ENCODE measurements at places on chromosomes 11 and 22.

- no peak for DNase-seq
Observed at GRCh38 chr11:44606472-44606871, 41.0 kb downstream of the CD82 start.

DNA sequence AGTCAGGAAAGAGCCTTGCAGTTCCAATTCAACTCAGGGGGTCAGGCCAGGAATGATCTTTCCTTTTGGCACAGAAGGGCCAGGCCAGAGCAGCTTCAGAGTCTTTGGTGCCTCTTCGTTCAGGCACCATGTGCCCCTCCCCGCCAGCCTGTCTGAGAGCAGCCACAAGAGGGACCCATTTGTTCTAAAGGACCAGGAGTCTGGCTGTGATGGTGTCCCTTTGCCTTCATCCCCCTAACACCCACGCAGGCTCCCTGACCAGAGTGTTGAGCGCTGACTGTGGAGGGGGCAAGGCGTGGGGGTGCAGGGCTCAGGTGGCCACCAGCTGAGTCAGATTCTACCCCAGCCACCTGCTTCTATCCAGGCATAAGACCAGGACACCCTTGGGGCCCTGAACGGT lies 156.4 kb downstream of the TTC17 start:
- DNase-seq: no peak

GRCh38 chr11:1496091-1496760 lies 9.6 kb upstream of the MOB2 start:
- no peak for DNase-seq

DNA sequence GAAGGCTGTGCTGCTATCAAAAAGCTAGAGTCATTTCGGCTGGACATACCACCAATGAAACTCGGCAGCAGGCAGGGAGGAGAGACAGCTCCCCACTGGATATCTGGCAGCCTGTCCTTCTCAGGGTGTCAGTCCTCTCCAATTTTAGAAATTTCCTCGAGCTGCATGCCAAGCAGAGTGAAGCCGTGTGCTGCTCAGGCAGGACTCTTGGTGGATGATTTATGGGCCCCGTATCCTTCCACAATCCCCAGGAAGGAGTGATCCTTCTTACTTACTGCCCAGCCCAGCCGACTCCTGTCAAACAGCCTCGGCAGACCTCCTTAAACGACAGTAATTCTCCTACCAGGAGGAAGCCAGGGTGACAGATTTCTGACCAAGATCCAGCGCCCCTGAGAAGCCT lies 410.4 kb downstream of the TENM4 start:
- DNase-seq: no peak

- no peak for DNase-seq
Observed at GRCh38 chr22:44263547-44263946, 49.2 kb downstream of the SHISAL1 start.

DNA sequence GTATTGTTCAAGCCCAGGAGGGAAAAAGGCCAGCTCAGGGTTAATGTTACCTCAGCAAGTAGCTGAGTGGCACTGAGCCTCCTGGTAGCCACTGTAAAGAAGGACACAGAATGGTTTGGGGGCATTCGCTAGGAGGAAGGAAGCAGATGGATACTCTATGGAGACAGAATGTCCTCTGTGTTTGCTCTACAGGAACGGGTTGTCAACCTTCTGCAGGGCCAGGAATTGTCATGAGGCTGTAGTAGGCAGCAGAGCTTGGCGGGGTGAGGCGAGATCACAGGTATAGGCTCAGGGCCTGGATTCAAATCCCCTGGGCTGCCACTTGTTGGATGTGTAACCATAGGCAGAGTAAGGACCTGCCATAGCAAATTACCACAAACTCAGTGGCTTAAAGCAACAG lies 3.0 kb upstream of the LRRC75B start:
- no peak for DNase-seq

GRCh38 chr11:65793144-65793581 lies 6.3 kb downstream of the OVOL1 start:
- DNase-seq: no peak

- no peak for DNase-seq
Observed at GRCh38 chr11:8355416-8355742, 91.7 kb upstream of the LMO1 start.

DNA sequence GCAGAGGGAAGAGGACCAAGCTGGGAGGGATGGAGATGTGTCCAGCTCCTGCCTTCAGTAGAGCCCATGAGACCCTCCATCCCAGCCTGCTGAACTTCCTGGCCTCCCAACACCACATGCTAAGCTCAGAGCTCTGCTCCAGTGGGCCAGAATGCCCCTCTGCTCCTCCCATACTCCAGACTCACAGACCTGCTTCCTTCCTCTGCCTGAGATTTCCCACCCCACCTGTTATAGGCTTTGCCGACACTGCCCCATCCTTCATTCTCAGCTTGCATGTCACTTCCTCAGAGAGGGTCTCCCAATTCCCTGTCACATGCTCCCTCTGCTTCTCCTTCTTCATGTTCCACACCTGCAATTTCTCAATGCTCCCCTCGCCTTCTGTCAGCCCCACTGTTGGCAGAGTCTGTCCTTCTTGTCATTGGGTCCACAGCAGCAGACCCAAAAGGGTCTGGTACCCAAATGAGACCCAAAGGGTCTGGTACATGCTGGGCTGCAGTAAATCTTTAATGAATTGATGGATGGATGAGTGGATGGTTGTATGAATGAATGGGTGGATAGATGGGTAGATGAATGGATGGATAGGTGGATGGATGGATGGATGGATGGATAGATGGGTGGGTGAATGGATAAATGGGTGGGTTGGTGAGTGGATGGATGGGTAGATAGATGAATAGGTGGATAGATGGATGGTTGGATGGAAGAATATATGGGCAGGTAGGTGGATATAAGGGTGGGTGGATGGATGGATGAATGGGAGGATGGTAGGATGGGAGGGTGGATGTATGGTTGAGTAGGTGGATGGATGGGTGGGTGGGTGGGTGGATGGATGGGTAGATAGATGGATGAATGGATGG lies 105.3 kb upstream of the FGF3 start:
- no peak for DNase-seq

DNA sequence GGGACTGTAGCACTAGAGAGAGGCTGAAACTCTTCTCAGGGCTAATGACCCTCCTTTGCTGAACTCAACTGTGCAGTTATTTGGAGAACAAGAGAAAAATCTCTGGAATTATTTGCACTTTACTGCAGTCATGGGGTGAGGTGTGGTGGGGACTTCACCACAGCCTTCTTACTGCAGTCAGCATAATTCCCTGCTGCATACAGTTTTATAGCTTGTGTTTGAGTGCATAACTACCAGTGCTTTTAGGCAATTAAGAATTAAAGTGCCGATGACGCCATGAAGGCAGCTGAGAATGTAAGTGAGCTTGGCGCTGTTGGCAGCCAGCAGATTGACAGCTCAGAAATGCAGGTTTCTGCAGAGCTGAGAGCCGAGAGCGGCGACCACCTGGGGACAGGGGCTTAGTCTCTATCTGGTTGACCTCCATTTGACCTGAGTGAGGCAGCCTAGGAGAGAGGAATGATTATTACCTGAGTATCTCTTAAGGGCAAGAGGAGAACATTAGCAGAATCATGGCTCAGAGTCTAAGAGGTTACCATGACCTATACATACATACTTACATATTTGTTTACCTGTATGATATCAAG lies 830.0 kb downstream of the NTM start:
- no peak for DNase-seq

- no peak for DNase-seq
Observed at GRCh38 chr11:384511-384910, 9.5 kb upstream of the PKP3 start.
